Breast epithelium (tissue), 4 donors: ENCODE measurements at places on chromosomes 5 and 9. TPM values are rescaled to one million over a fixed set of nuclear protein-coding genes. Genes with fewer than 3 reads are reported as not detected.

DNA sequence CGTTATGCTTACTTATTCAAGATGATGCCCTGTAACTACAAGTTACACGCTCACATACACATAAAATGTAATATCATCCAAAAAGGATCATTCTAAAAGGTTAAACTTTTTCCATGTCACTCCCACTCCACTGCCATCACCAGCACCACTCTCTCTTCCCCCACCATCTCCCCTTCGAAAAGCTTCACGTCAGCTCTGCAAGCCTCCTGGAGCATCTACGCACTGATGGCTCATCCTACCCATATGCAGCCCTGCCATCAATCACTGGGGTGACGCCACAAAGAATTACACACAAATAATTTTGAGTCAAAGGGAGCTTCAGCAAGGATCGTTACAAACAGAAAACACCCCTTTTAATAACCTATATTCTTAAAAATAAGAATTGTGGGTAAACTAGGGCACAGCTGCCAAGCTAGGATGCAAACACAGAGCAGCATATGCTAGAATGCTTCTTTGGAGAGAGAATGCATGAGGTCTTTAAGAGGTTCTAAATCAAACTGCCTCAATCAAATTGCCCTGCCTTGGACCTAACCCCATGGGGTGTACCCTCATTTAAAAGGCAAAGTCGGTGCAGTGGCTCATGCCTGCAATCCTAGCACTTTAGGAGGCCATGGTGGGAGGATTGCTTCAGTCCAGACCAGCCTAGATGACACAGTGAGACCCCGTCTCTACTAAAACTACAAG is 56.1 kb downstream of the SHB start:
- no peaks in the 10 kb centered on the region for H3K36me3 ChIP-seq
- no peak overlapping the region for H3K27ac ChIP-seq
- no peak overlapping the region for H3K4me3 ChIP-seq
- H3K27me3 ChIP-seq, result no peaks in the 10 kb centered on the region
- peaks cover 15% of the 10 kb centered on the region for H3K4me1 ChIP-seq
- DNase-seq, result no peak

DNA sequence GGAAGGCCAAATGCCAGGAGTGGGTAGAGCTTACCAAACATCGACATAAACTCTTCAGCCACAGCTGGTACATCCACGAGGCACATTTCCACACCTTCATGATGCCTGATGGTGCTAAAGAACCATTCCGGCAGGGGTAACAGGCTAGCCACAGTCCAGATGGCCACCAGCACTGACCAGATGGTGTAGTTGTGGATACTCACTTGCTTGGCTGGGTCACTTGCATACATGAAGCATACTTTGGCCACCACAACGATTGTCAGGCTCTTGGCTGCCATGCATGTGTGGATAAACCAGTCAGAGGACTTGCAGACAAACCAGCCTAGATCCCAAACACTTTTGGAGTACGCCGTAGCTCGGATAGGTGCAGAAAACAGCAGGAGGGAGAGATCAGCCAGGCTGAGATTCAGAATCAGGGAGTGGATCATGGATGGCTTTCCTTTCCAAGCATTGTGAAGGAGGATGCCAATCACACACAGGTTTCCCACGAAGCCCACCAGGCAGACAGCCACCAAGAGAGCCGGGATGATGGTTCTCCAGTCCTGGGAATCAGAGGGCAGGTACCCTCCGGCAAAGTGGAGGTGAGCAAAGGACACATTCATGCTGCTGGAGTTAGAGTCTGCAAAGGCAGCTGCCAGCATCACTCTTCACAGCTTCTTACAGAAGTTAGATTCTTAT is 378 bp downstream of the GPR151 start:
- no peaks in the 10 kb centered on the region for H3K4me1 ChIP-seq
- H3K27me3 ChIP-seq, result no peaks in the 10 kb centered on the region
- no peak overlapping the region for H3K27ac ChIP-seq
- no peak overlapping the region for H3K4me3 ChIP-seq
- peaks cover 5% of the 10 kb centered on the region for H3K36me3 ChIP-seq

DNA sequence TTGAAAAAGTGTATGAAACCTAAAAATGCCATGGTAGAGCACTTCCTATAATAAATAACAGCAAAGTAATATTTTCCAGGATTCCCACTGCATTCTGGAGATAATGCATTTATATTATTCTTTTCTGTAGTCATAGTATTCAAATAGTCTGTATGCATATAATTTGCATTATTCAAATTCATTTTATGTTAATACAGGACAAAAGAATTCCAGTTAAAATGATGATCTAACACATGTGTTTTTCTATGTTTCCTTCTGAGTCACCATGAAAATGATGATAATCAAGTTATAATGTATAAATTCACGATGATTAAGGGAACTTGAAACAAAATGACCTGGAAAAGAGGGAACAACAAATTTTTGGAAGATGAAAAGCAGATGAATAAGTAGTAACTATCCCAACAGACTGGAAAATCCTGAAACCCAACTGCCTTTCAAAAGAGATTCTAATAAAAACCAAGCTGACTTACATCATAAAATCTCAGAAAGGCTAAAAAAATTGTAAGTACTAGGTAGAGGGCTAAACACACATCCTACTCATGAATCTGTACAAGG is 358.6 kb upstream of the PAPPA start:
- H3K27ac ChIP-seq, result no peak overlapping the region
- H3K27me3 ChIP-seq, result no peaks in the 10 kb centered on the region
- H3K36me3 ChIP-seq, result no peaks in the 10 kb centered on the region
- no peaks in the 10 kb centered on the region for H3K4me1 ChIP-seq

DNA sequence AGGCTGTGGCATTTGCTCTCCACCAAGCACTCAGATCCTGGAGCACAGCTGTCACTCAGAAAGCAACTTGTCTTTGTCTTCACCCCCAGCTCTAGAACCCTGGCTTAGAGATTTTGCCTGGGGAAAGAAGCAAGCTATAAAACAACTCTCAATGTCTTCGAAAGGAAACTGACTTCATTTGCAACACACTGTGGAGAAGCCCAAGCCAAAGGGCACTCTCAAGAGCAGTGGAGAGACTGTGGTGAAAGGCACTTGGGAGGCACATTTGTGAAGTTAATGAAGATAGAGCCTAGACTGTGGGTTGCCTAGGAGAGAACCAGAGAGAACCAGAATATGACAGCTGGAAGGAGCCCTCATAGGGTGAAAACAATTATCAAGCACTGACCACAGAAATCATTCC is 103.4 kb downstream of the CFAP95 start:
- no peak overlapping the region for H3K27ac ChIP-seq
- H3K4me3 ChIP-seq, result no peak overlapping the region
- no peak for DNase-seq
- no peaks in the 10 kb centered on the region for H3K4me1 ChIP-seq
- no peaks in the 10 kb centered on the region for H3K36me3 ChIP-seq
- H3K27me3 ChIP-seq, result no peaks in the 10 kb centered on the region

DNA sequence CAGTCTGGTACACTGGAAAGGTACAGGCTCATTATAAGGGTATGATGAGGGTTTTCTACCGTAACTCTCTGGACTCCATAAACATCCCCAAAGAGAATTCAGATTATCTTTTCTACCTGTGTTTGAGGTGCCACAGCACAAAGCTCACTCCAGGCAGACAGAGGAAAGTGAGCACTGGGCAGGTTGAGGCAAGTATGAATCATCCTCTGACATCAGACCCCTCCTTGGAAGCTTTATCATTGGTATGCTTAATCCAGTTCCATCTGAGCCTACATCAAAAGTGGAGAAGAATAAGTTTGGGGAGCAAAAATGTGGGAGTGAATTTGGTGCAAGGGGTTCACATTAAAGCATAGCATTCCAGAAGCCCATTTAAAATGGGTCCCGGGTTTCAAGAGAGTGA is 21.7 kb downstream of the C9orf152 start:
- DNase-seq, result no peak
- H3K4me1 ChIP-seq, result no peaks in the 10 kb centered on the region
- no peaks in the 10 kb centered on the region for H3K36me3 ChIP-seq
- H3K4me3 ChIP-seq, result no peak overlapping the region
- no peaks in the 10 kb centered on the region for H3K27me3 ChIP-seq

- no peak for DNase-seq
- no peaks in the 10 kb centered on the region for H3K36me3 ChIP-seq
- no peaks in the 10 kb centered on the region for H3K4me1 ChIP-seq
- no peak overlapping the region for H3K27ac ChIP-seq
- no peaks in the 10 kb centered on the region for H3K27me3 ChIP-seq
Measured at GRCh38 chr9:69199769-69200470, 25.8 kb downstream of the TJP2 start.

GRCh38 chr5:177966009-177966838 is 29.8 kb downstream of the PROP1 start:
- no peak for DNase-seq
- H3K4me3 ChIP-seq, result no peak overlapping the region
- peaks cover 5% of the 10 kb centered on the region for H3K27me3 ChIP-seq
- H3K36me3 ChIP-seq, result no peaks in the 10 kb centered on the region
- H3K27ac ChIP-seq, result no peak overlapping the region

GRCh38 chr9:98248737-98249474 is 6.5 kb downstream of the TBC1D2 start:
- peak overlapping the region; percentile 68 for H3K27ac ChIP-seq
- no peak for DNase-seq
- H3K4me3 ChIP-seq, result no peak overlapping the region
- no peaks in the 10 kb centered on the region for H3K4me1 ChIP-seq

DNA sequence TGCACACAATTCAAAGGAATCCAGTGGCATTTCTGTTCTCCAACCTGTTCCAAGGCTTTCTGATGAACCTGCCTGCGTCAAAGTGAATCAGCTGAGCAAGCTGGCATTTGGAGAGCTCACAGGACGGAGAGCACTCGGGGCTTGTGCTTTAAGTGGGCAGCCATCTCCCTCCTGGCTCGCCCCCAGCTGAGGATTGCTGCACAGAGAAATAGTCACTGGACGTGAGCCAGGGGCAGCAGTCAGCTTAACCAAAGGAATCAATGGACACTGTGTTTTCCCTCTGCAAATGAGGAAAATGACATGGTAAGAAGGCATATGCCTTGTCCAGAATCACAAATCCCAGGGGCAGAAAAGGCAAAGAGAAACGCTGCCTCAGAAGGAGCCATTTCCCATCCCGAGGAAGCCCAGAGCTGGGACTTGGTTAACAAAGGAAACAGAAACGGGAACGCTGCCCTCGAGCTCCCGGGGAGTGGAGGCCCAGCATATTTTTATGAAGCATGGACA is 299.4 kb downstream of the ZSWIM6 start:
- H3K36me3 ChIP-seq, result no peaks in the 10 kb centered on the region
- no peak for DNase-seq
- H3K27ac ChIP-seq, result peak overlapping the region; percentile 20
- H3K4me3 ChIP-seq, result peak overlapping the region; percentile 2

- no peak for DNase-seq
- H3K27me3 ChIP-seq, result peaks cover 7% of the 10 kb centered on the region
- H3K4me3 ChIP-seq, result no peak overlapping the region
- H3K27ac ChIP-seq, result no peak overlapping the region
Measured at GRCh38 chr5:135434591-135435466, 12.3 kb downstream of the DCANP1 start.

- H3K27me3 ChIP-seq, result no peaks in the 10 kb centered on the region
- no peak overlapping the region for H3K4me3 ChIP-seq
- no peak overlapping the region for H3K27ac ChIP-seq
- DNase-seq, result no peak
- H3K4me1 ChIP-seq, result no peaks in the 10 kb centered on the region
Measured at GRCh38 chr9:133614678-133615077, 5.5 kb upstream of the FAM163B start.

GRCh38 chr9:107214915-107215314 is 68.2 kb upstream of the RAD23B start:
- no peak overlapping the region for H3K4me3 ChIP-seq
- H3K4me1 ChIP-seq, result no peaks in the 10 kb centered on the region
- H3K36me3 ChIP-seq, result no peaks in the 10 kb centered on the region

GRCh38 chr5:72937517-72938061 is 18.3 kb upstream of the FCHO2 start:
- no peaks in the 10 kb centered on the region for H3K27me3 ChIP-seq
- no peaks in the 10 kb centered on the region for H3K36me3 ChIP-seq
- H3K4me3 ChIP-seq, result no peak overlapping the region

DNA sequence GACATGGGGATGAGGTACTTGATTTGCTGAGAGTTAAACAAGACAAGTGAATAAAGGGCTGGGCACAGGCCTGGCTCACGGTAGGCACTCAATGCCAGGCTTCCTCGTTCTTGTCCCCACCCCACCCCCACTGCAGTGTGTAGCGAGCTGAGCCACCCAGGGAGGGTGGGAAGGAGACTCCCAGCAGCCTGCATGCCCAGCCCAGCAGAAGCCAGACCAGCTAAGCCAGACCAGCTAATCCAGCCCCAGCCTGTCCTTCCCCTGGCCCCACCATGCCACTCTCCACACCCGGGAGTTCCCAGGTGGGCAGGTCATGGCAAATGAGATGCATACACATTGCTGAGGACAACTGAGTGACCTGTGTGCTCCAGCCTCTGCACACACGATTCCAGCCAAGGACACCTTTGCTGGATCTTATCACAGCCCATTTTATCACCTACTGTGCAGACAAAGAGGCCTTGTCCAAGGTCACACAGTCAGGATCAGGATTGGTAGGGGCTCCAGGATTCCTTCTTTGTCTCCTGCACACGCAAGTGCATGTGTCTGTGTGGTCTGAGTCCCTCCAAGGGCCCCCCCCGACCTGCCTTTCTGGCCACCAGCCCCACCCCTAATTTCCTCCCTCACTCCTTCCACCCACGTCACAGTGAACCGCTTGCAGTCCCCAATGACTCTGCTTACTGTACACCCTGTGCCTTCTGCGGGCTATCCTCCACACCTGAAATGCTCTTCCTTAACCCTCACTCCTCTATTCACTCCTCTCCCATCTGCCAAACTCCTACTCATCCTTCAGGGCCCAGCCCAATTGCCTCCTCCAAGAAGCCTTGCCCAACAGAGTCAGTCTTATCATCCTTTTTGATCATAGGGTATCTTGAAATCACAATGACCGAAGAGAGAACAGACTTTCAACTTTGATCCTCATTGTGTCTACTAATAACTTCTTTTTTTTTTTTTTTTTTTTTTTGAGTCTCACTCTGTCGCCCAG is 26.6 kb downstream of the DUSP1 start:
- no peak for DNase-seq
- H3K4me3 ChIP-seq, result no peak overlapping the region
- no peaks in the 10 kb centered on the region for H3K4me1 ChIP-seq
- H3K27me3 ChIP-seq, result no peaks in the 10 kb centered on the region
- no peaks in the 10 kb centered on the region for H3K36me3 ChIP-seq

- no peaks in the 10 kb centered on the region for H3K4me1 ChIP-seq
- no peak for DNase-seq
- no peaks in the 10 kb centered on the region for H3K27me3 ChIP-seq
Measured at GRCh38 chr5:10772901-10773585, 12.0 kb upstream of the DAP start.

DNA sequence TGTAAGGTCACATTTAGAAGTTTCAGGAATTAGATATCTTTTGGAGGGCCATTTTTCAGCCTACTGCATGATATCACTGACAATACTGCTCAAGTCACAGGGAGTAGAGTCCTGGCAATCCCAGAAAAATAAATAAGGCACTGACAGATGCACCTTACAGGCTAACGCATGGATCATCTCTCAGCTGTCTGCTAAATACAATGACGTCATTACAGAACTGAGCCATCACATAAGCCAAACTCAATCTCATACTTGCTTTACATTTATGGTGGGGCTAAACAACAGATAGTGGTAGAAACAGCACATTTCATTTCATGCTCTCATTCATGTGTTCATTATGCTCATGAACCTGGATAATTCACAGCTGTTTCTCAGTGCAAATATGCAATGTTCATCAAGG is 243.7 kb downstream of the SEMA5A start:
- no peak overlapping the region for H3K4me3 ChIP-seq
- H3K4me1 ChIP-seq, result no peaks in the 10 kb centered on the region
- H3K27ac ChIP-seq, result peak overlapping the region; percentile 61
- no peaks in the 10 kb centered on the region for H3K36me3 ChIP-seq

Gene RUSC2
- 17.1 TPM for total RNA-seq

Gene CCL27
- total RNA-seq, result not detected

Gene XPA
- 16.7 TPM for total RNA-seq

Gene CFAP77
- total RNA-seq, result not detected

Gene TXNDC8
- not detected for total RNA-seq

Gene CDH6
- total RNA-seq, result 4.8 TPM
